ENCODE measurements at places on chromosomes 4 and X.

DNA sequence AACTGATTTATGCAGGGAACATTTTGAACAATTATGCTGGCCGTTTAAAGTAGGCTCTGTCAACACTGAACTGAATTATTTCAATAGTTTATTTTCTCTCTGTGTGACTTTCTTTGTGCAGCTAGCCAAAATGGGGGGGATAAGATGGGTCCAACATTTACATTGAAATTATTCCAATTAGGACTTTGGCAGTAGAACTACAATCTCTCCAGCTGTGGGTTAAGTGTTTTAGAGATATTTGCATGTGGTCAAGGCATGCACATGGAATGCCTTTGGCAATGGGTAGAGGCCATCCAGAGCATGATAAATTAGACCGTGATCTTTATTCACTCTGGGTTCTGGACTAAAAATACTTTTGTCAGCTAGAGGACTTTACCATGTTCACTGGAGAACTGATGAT is 107.9 kb upstream of the ELOVL6 start:
- no peak for DNase-seq

GRCh38 chrX:44099366-44099765 is 126.2 kb upstream of the NDP start:
- DNase-seq = no peak

- DNase-seq = no peak
These were observed 128.6 kb upstream of the NPY2R start for GRCh38 chr4:155079871-155080270.

GRCh38 chr4:30875658-30876269 is 155.6 kb downstream of the PCDH7 start:
- DNase-seq = no peak

Data from bone marrow (tissue), 2 donors.